ENCODE measurements at places on chromosomes 2 and 18. TPM values are rescaled to one million over a fixed set of nuclear protein-coding genes. Genes with fewer than 3 reads are reported as not detected.

Gene DOCK10
- total RNA-seq, result 22.7 TPM

Gene ACMSD
- not detected for total RNA-seq

Gene PLA2R1
- 2.5 TPM for total RNA-seq

Gene NOL4
- not detected for total RNA-seq

Gene GNLY
- not detected for total RNA-seq

Gene CRYBA2
- total RNA-seq, result not detected

GRCh38 chr2:238369591-238370040 is 49.3 kb downstream of the TRAF3IP1 start:
- DNase-seq, result no peak

GRCh38 chr18:2143636-2144035 is 427.7 kb downstream of the METTL4 start:
- DNase-seq, result no peak

DNA sequence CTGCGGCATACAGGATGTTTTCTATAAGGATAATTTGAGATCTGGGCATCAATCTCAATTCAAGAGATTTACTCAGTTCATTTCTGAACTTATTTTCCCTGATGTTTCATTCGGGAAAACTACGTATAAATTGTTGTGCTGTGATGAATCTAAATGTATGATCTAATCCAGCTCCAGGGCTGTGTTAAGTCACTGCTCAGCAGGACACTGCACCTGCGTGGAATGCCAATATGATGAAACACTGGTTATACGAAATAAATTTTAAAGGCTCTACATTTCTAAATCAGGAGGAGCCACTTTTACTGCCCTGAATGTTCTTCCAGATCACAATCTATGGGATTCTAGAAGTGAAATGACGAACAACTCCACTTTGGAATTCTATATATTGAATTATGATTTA is 259.0 kb downstream of the HNMT start:
- DNase-seq, result peak; percentile 83

DNA sequence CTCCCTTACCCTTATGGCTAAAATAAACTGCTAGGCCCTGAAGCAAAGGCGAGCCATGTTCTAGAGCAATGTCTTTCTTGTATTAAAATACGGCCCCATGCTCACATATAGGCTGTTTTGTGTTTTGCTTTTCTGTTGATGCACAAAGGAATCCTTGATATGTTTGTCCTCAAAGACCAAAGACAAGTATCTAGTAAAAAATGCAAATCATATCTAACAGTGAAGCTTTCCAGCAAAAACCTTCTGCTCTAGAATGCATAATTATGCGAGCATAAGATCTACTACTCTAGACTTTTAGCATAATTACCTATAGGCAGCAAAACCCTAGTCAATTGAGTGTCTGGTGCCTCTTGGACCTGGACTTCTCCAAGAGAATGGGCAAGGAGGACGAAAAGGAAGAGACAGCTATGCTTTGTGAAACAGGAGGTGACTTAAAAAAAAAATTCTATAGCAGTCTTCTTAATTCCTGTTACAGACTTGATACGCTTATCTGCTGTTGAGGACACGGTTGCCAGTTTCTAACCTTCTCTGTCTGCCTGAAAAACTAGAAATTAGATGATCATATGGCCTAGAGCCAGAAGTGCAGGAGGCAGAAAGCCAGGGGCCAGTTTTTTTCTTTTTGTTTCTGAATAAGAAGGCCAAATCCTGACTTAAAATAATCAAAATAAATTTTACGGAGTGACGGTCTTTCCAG is 1.5 kb upstream of the AMMECR1L start:
- no peak for DNase-seq

DNA sequence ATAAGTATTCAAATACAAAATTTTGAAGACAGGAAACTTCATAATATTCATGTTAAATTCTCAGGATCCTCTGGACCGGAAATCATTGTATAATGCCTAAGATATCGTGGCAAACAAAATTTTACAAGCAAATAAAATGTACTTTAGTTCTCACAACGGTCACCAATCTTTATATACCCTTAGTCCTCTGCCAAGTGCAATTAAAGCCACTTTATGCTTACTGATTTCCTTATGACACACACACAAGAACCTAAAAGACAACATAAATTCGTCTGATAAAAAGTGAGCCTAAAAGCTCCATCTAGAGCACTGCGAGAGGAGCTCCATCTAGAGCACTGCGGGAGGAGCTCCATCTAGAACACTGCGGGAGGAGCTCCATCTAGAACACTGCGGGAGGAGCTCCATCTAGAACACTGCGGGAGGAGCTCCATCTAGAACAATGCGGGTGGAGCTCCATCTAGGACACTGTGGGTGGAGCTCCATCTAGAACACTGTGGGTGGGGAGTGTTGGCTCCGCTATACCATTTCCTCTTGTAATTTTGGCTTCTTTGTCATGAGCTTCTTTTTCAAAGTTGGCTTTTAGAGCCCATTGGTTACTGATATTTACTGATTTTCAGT is 15.9 kb downstream of the ATP8B1 start:
- DNase-seq, result no peak

- peak; percentile 55 for DNase-seq
Observed at GRCh38 chr2:47026748-47027534, 111.3 kb upstream of the MCFD2 start.

DNA sequence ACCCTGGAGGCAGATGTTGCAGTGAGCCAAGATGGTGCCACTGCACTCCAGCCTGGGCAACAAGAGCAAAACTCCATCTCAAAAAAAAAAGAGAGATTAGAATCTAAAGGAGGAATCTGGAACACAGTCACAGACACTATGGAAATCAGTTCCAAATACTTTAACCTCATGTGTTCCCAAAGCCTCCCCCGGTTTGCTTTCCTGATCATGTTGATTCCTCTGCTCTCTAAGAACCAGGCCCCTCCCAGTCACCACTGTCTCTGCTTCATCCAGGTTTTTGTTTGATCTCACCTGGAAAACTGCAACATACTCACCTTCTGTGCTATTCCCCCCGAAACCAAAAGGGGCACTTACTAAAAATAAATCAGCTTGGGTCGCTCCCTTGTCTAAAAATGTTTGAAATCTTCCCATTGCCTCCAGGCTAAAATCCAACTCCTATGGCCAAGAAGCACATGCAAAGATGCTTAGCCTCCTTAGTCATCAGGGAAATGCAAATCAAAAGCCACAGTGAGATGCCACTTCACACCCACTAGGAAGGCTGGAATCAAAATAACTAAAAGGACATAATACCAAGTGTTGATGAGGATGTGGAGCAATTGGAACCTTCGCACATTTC is 6.2 kb upstream of the NEU2 start:
- DNase-seq, result peak; percentile 82

DNA sequence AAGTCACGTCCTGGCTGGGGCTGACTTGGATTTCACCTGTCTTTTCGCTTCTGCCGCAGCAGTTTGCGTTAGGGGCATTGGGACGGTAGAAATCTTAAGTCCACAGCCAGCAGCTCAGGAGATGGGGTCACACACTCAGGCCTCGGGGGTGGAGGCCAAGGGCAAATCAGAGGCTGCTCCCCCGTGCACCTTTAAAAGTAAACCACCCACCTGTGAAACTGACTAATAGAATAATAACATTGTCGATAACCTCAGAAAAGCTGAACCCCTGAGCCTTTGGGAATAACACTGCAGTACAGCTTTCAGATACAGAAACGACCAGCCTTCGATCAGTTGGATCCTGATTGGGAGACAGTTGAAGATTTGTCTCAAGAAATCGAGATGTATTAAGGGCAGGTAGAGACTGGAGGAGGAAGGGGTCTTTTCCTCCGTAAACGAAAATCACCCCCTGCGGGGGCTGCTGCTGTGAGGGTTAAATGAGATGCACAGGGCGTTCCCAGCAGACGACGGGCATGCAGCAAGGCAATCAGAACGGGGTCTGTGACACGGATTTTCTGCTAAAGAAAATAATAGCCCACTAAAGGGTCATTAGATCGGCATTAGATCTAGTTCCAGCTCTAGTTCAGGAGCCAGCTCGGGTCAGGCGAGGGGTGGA is 16.4 kb upstream of the NFATC1 start:
- no peak for DNase-seq

DNA sequence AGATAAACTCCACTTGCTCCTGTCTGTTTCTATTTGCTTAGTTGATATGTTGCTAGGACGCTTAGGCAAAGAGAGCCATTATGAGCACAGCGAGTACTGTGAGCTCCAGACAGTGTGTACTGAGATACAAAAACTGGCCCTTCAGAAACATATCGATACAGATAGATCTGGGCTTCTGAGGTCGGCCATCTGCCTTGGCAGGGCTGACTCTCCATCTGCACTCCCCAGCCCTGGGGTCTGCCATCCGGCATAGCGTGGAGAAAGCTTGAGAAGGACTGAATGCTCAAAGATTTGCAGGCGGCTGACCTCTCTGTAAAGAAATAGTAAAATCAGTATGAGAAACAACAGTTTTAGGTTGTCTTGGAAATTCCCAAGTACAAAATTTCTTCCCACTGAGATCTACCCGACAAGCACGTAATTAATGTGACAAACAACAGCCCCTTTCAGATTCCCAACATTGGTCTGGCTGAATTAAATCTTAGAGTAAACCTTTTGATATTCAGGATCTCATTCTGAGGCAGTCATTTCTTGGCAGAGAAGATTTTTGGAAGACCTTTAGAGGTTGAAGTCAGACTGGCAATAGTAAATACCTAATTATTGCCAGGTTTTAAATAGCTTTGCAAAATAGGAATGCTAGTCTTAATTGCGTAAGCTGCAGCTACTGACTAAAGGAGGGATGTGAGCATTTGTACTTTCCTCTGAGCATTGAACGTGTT is 127.4 kb downstream of the CHST9 start:
- no peak for DNase-seq

DNA sequence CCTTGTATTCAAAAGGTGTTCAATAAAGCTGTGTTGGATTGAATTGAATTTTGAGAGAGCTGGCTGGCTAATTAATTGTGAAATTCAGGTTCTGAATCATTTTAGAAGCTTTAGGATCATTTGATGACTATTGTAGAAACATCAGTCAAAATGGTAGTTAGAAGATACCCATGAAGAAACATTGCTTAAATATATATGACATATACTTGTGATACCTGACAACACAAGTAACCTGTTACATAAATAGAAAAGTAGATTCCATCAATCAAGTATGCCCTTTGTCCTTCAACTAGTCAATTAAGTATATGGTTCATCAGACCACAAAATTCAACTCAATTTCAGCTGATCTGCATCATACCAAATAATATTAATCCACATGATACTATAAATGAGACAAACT is 185.6 kb downstream of the PID1 start:
- DNase-seq, result no peak

DNA sequence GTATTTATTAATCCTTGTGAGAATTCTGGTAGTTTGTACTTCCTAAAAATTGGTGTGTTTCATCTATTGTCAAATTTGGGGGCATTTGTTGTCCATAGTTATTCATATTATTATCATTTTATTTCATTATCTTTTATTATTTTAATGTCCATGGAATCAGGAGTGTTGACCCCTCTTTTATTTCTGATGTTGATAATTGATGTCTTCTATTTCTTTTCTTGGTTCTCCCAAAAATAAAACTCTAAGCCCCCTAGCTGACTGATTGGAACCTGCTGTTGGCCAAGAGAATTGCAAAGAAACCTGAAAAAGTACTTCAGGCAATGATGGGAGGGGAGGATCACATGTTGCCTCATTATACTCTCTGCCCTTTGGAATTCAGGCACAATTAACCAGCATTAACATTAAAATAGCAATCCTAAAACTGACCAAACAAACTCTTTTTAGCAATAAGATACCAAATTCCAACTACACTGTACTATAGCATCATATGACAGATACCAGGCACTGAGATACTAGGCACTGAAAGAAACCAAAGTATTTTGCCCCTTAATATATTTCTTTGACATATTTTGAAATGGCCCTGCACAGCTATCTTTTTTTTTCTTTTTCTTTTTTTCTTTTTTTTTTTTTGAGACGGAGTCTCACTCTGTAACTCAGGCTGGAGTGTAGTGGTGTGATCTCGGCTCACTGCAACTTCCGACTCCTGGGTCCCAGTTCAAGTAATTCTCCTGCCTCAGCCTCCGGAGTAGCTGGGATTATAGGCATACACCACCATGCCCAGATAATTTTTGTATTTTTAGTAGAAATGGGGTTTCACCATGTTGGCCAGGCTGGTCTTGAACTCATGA is 1097.2 kb upstream of the CNTNAP5 start:
- no peak for DNase-seq

- no peak for DNase-seq
Observed at GRCh38 chr2:240959214-240959940, 39.0 kb upstream of the SNED1 start.

Data from A172 (cell line).